SW 1271 (cell line): ENCODE measurements at places on chromosomes 11 and 22.

DNA sequence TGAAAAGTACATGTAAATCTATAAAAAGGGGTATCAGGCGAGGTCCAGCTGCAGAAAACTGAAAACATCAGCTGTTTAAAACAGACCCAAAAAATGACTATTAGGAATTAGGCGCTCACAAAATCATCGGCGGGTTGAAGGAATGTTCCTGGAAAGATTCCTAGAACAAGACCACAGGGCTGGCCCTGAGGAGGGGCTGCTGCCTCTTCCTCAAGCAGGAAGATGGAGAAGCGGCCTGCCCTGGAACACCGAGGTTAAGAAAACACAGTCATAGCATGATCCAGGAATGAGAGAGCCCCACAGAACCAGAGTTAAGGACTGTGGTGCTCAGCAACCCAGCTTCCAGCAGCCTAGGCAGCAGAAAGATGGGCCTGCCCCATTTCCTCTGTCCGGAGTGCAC, 78.4 kb downstream of the C11orf91 start:
- DNase-seq, result no peak

GRCh38 chr11:66360406-66361073, 11.0 kb downstream of the SLC29A2 start:
- no peak for DNase-seq

DNA sequence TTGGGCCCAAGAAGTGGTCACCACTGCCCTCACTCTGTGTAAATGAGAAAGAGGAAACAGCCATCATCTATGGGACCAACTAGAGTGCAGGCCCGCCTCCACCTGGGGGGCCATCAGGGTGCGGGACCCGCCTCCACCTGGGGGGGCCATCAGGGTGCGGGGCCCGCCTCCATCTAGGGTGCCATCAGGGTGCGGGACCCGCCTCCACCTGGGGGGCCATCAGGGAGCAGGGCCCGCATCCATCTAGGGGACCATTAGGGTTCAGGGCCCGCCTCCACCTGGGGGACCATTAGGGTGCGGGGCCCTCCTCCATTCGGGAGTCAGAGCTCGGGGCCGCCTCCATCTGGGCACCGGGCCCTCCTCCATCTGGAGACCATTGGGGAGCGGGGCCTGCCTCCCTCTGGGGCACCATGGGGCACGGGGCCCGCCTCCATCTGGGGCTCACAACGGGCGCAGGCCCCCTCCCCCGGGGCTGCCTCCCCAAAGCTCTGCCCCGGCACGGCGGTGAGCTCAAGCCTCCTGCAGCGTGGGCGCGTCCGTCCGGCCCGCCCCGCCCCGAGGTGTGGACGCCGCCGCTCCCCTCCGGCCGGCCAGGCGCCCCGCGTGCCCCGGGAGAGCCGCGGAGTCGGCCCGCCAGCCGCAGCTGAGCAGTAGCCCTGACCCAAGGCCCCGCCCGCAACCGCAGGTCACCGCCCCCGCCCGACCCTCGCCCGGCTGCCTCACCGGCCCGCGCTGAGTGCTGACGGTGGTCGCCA, 512 bp downstream of the TOLLIP start:
- no peak for DNase-seq

DNA sequence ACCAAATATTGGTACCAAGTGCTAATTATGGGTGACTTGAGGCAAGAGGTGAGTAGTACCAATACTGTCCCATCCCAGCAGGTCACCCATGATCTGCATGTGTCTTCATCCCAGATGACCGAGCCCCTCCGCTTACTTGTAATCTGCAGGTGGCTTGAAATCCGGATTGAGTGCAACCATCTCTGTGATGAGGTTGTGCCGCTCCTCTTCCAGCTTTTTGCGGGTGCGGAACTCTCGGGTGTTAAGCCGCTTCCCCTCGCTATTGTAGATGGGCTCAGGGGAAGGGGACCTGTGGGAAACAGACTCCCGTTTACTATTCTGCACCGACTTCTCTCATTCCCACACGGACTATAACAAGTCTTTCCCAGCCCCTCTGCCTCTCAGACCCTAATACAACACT, 8.2 kb downstream of the SF1 start:
- no peak for DNase-seq
